GM23338 (cell line): ENCODE measurements at places on chromosomes 7 and 10.

- no peak for DNase-seq
These were observed 2.2 kb upstream of the MYL10 start for GRCh38 chr7:101631224-101631714.

- DNase-seq = no peak
These were observed 42.5 kb upstream of the AHR start for GRCh38 chr7:17255926-17256325.

- peak; percentile 47 for DNase-seq
These were observed 22.3 kb downstream of the LEP start for GRCh38 chr7:128263420-128263819.

- no peak for DNase-seq
These were observed 111.0 kb downstream of the KAT6B start for GRCh38 chr10:74937266-74937856.

- DNase-seq = no peak
These were observed 217.1 kb downstream of the NRG3 start for GRCh38 chr10:82092111-82092510.

GRCh38 chr10:71575451-71575850, 144.1 kb downstream of the C10orf105 start:
- no peak for DNase-seq

DNA sequence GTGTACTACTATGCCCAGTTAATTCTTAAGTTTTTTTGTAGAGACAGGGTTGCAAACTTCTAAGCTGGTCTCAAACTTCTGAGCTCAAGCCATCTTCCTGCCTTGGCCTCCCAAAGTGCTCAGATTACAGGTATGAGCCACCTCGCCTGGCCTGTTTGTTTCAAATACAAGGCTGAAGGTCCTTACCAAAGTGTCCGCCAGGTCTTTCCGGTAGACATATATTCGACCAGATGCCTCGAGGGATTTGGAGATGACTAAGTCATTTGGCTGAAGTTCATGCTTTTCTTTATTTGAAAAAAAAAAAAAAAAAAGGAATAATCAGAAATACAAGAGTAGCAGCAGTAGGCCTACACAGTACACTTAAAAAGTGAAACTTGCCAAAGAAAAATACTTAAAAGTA, 204.5 kb upstream of the CDCA7L start:
- no peak for DNase-seq

- DNase-seq = no peak
These were observed 265.2 kb downstream of the PHTF2 start for GRCh38 chr7:78063758-78064157.

GRCh38 chr7:103119791-103120291, 29.1 kb downstream of the NAPEPLD start:
- no peak for DNase-seq

GRCh38 chr10:9504227-9504626, 1449.7 kb downstream of the GATA3 start:
- no peak for DNase-seq

DNA sequence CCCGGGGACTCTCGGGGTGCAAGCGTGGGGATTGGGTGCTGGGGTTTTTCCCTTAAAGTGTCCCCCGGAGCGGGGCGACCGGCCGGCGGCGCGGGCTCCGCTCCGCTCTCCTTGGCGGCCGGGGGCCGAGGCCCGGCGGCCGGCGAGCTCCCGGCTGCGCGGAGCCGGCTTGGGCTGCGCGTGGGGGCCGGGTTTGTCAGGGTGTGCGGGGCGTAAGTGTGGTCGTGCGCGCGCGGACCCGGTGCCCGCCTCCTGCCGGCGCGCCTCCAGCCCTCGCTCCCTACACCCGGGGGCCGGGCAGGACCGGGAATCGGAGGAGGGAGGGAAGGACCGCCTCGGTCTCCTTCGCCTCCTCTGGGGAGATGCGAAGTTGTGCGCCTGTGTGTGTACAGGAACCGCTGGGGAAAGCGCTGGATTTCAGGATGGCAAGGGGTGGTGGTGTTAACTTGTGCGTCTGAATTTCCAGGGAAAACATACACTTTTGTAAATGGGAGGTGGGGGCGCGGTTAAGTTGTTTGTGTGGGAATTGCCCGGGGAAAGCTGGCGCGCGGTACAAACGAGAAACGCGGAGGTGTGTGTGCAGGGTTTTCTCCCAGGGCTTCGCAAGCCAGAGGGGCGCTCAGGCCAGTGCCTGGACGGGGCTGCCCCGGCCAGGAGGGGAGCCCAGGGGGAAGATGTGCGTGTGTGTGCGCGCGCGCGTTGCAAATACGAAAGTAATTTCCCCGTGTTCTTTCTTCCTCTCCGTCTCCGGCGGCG, 737 bp downstream of the ZMIZ1 start:
- peak; percentile 44 for DNase-seq

DNA sequence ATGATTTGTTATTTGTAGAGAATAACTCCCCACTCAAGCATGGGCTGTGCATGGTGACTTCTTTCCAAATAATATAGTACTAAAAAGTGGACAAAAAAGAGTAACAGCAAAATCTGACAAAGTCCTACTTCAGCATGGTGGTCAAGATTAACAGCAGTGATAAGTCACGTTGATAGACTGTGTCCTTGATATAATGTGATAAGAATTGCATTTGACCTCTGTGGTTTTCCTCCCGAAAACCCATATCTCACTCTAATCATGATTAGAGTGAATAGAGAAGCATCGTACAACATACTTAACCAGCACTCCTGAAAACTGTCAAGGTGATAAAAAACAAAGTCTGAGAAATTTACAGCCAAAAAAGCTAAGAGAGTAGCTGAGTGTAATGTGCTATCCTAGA, 42.4 kb downstream of the REEP3 start:
- DNase-seq = no peak

GRCh38 chr10:116891208-116891607, 41.9 kb downstream of the ENO4 start:
- DNase-seq = no peak

- no peak for DNase-seq
These were observed 132.8 kb upstream of the MGMT start for GRCh38 chr10:129334266-129334665.

GRCh38 chr7:28207486-28208158, 27.0 kb upstream of the JAZF1 start:
- no peak for DNase-seq

GRCh38 chr7:47536661-47537611, 45.0 kb downstream of the TNS3 start:
- DNase-seq = peak; percentile 81

DNA sequence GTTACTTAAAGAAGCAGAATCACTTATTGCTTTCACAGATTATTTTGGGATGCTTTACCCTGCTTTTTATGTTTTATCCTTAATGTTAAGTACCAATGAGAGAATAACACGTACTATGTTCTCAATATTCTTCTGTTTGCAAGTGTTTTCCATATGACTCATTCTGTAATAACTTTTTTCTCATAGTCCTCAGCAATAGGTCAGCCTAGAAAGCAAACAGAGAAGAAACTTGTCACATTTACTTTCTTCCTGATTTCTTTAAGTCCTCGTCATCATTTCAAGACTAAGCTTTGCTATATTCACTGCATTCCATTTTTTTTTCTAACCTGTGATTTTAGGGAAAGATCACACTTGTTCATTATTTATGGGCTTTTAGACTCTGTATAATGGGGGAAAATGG, 6.8 kb upstream of the AGR2 start:
- DNase-seq = no peak
